Fibroblast of the aortic adventitia (primary cell): ENCODE measurements at places on chromosomes 13 and 19.

DNA sequence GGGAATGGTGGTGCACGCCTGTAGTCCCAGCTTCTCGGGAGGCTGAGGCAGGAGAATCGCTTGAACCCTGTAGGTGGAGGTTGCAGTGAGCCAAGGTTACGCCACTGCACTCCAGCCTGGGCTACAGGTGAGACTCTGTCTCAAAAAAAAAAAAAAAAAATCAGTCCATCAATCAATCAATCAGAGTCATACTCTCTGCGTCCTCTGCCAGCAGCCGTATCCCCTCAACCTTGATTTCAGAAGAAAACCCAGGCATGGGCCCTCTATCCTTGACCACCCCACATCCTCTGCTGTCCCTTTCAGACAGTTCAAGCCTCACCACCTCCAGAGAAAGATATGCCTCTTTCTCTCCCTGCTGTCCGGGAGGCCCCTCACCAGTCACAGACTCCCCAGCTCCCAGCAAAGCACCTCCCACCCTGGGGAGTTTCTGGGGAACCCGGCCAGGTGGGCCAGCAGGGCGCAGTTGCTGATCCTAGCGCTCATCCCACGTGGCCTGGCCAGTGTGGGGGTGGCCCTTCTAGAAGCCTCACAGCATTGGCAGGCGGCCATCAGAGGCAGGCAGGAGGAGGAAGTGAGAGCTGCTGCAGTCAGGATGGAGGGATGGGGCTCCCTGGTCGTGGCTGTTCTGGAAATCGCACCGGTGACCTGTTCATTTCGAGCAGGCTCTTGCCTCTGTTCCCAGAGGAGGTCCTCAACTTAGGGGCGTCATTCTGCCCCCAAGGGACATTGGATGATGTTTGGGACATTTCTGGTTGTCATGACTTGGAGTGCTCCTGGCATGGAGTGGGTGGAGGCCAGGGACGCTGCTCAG lies 10.2 kb upstream of the JSRP1 start:
- DNase-seq: peak; percentile 76

GRCh38 chr13:22357132-22357531 lies 686.3 kb downstream of the FGF9 start:
- no peak for DNase-seq

- no peak for DNase-seq
Measured at GRCh38 chr19:40223135-40223822, 3.2 kb downstream of the CCNP start.

DNA sequence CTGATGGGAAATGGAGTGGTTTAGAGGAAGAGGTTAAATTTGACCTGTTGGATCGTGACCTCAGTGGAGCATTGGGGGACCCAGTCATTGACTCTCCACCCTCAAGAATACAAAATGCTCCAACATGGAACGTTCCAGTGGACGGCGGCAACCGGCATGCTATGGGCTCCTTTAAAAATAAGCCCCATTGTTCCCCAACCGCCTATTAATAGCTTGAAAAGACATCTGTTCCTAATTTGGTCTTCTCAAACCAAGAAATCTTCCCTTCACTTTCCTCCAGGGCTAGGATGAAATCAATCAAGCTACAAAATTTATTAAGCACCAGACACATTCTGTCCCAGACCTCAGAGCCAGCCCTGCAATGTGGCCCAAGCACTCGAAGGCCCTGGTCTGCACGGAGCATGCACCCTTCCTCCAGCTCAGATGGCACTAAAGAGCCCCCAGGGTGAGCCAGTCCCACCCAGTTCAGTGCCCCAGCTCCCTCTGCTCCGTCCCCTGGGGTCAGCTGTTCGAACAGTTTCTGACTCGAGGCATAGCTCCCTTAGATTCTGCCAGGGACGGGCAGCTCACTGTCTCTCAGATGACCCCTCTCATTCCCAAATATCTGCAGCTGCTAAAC lies 22.5 kb upstream of the VSTM2B start:
- DNase-seq: no peak

- no peak for DNase-seq
Measured at GRCh38 chr13:25166306-25166705, 5.8 kb downstream of the AMER2 start.

- DNase-seq: peak; percentile 61
Measured at GRCh38 chr13:32737111-32737571, 150.9 kb downstream of the PDS5B start.

GRCh38 chr13:23674795-23675640 lies 104.8 kb downstream of the TNFRSF19 start:
- peak; percentile 88 for DNase-seq

DNA sequence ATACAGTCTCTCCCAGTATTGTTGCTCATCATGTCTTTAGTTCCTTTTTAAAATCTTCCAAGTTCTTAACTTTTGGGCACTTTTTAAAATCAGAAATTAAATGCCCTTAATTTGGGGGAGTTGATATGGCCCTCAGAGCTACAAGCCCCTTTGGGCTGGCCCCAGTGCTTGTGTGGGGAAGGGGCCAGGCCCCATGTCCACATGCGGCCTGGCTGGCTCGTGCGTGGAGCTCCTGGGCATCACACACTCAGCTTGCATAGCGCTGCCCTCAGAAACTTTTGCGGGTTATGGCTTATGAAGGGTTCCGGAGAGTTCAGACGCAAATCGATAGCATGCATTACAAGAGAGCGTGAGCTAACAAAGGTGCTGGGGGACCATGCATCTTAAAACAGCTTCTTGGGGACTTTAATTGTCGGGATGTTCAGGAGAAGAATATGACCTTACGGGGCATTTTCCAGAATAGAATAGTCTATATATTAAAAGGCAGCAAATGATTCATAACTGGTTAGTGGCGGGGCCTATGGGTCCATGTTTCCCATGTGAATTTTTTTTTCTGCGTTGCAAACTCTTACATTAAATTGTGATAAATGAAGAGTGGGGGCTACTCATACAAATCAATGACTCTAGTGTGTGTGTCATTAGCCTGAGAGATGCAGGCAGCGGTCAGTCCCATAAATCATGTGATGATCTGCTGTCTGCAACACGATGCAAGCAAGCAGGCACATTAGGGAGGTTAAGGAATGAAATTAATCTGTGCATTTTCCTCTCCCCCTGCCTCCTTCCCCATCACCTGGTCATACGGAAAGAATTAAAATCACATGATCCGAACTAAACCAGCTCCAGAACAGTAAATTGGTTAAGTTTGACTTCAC lies 185.8 kb upstream of the TSHZ3 start:
- DNase-seq: no peak

DNA sequence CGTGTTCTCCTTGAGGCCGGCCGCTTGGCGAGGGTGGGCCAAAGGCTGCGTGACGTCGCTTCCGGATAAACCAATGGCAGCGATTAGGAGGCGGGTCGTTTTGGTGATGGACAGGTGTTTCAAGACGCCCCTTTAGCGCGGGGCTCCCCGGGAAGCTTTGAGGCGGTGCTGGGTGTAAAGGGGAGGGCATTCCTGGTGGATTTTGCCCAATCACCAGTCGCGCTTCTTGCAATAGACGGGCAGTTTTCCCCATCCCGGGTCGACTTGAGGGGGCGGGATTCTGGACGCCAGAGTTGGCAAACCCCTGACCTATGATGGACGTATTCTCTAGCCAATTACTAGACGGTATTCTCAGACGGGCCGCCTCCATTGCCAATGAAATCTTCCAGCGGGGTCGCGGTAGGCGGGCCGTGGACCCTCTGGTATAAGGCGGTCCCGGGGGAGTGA lies 264 bp upstream of the PRMT1 start:
- peak; percentile 100 for DNase-seq
